H9 (cell line): ENCODE measurements at places on chromosomes 12 and 14. TPM values are rescaled to one million over a fixed set of nuclear protein-coding genes. Genes with fewer than 3 reads are reported as not detected.

The B3GNT4 gene
- total RNA-seq = 0.92 and 1.0 TPM in 2 replicates

The ETFBKMT gene
- 0.81 and 1.4 TPM in 2 replicates for total RNA-seq

The MMP17 gene
- total RNA-seq = 14.8 and 16.0 TPM in 2 replicates

The NANOG gene
- total RNA-seq = 199 and 211 TPM in 2 replicates

DNA sequence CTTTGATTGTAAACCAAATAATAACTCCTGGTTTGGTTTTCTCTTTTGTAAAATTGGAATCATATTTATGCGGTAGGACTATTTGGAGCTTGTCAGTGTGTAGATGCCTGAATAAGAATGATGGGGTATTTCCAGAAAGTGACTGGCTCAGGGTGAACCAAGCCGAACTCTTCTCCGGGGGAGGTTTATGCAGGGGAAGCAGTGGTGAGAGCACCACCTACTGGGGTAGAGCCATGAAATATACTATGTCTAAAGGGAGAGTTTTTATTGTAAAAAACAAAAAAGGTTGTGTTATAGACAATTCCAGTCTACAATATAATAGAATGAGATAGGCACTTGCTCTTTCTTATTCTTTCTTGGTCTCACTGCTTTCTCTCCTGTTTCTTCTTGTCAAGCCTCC lies 222.9 kb upstream of the SLC16A7 start:
- peak; percentile 60 for DNase-seq

- peak; percentile 85 for DNase-seq
Observed at GRCh38 chr12:6936636-6937480, 6.8 kb upstream of the RNU7-1 start.

GRCh38 chr12:53985994-53986685 lies 1.2 kb downstream of the HOXC10 start:
- peak; percentile 65 for DNase-seq

- DNase-seq = peak; percentile 41
Observed at GRCh38 chr14:43410631-43411030, 1096.5 kb downstream of the FSCB start.

The FERMT2 gene
- 128 and 136 TPM in 2 replicates for total RNA-seq

DNA sequence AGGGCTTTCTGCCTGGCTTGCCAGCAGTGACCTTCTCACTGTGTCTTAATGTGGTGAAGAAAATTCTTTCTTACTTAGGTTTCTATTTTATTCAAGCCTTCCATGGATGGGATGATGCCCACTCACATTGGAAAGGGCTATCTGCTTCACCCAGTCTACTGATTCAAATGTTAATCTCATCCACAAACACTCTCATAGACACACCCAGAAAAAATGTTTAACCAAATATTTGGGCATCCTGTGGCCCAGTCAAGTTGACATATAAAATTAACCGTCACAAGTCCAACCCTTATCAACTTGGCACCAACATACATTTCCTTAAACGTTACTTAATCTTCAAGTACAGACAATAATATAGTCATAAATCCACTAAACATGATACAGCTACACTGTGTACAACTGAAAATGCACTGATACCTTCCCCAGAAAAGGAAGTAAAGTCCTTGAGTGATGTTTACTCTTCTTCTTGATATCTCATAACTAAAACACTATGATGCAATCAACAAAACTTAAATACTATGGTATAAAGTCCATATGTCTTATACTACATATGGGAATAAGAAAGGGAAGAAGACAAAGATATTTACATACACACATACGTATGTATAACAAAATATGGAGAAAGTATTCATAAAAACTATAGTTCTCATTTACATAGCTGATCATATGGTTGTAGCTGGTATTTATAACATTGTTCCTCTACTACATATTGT lies 394.7 kb upstream of the NOVA1 start:
- DNase-seq = no peak

The TMEM63C gene
- total RNA-seq = 1.7 and 2.2 TPM in 2 replicates
